Pulmonary artery endothelial cell (primary cell): ENCODE measurements at places on chromosomes 5 and 9. TPM values are rescaled to one million over a fixed set of nuclear protein-coding genes. Genes with fewer than 3 reads are reported as not detected.

DNA sequence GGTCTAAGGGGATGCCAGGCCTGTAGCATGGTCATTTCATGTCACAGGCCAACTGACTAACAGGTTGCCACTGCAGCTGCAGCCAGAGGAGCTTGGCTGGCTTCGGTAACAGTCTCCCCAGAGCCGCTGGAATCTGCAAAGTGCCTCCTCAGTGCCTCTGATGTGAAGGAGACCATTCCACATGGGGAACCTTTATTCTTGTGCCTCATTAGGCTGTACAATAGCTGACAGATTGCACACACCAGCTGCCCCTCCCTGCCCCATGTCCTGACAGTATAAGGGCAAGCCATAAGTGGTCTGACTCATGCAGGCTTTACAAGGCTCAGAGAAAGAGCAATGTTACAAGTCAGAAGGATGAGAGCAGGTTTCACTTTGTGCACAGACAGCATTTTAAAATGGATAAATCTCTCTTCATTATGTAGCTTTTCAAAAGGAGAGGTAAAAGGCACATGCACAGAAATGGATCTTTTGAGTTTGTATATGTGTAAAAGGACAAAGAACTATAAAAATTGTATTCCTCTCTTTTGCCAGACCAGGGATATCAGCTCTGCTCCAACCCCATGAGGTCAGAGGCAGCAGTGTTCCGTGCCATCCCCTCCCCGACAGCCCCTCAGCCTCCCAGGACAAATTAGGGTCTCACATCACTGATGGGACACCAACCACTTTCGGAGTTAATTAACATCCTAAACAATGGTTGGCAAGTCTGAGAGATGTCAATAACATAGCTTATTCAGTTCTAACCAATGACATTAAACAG is 467.8 kb downstream of the TMEM232 start:
- DNase-seq: no peak

- DNase-seq: no peak
Observed at GRCh38 chr5:34034534-34035327, 8.3 kb downstream of the C1QTNF3 start.

DNA sequence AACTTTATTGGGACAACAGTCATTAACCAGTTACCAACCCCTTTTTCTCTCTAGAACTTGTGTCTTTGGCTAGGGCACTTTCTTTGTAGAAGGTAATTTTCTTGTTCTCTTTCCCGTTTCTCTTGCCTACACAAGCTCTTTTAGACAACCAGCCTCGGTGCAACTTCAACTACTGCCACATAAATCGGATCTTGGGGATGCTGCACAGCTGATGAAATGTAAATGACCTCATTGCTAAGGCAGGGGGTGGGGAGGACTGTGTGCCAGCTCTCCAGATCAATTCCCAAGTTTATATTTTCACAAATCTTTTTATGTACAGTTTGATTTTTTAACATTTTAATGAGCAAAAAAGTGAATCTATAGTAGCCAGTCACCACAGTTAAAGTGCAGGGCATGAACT is 157.6 kb downstream of the DENND1A start:
- no peak for DNase-seq

The HTR1A gene
- total RNA-seq: not detected in 2 replicates

- peak; percentile 3 for DNase-seq
Observed at GRCh38 chr5:164119806-164120447, 614.5 kb downstream of the MAT2B start.

GRCh38 chr9:70121818-70122436 is 78.3 kb downstream of the MAMDC2 start:
- no peak for DNase-seq

GRCh38 chr9:125747765-125748445 is 732 bp downstream of the PBX3 start:
- no peak for DNase-seq

The SLC2A6 gene
- 36.0 and 42.3 TPM in 2 replicates for total RNA-seq

- DNase-seq: no peak
Observed at GRCh38 chr5:97297704-97298091, 114.7 kb upstream of the RIOK2 start.

The CYLC2 gene
- not detected in 2 replicates for total RNA-seq

DNA sequence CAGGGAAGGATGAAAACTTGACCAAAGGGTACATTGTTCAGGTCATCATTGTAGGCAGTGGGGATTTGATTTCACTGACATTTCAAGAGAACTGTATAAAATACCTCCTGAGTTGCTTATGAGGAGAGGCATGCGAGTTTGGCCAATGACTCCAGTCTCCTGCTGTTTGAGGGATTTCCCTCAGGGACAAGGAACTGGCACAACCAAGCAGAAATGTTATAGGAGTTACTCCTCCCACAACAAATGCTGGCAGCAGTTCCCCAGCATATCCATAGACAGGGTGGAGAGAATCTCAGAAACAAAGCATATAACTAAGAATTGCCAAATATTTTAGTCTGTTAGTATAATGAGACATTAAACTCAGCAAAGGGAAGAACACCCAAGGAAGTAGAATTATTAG is 47.2 kb upstream of the FBXL7 start:
- no peak for DNase-seq

The PTGES2 gene
- total RNA-seq: 103 and 129 TPM in 2 replicates

- no peak for DNase-seq
Observed at GRCh38 chr9:91761362-91761761, 188.7 kb downstream of the ROR2 start.

- no peak for DNase-seq
Observed at GRCh38 chr5:9544056-9544455, 1.8 kb downstream of the SEMA5A start.

- no peak for DNase-seq
Observed at GRCh38 chr5:1464096-1464446, 18.8 kb upstream of the SLC6A3 start.

GRCh38 chr5:160629003-160629402 is 207.3 kb downstream of the PTTG1 start:
- no peak for DNase-seq

GRCh38 chr9:77999231-77999631 is 32.4 kb downstream of the GNAQ start:
- no peak for DNase-seq

- DNase-seq: no peak
Observed at GRCh38 chr5:59583151-59583809, 310.2 kb downstream of the PDE4D start.

The ENTR1 gene
- 37.6 and 44.7 TPM in 2 replicates for total RNA-seq

GRCh38 chr9:109718861-109719260 is 61.1 kb upstream of the PALM2AKAP2 start:
- no peak for DNase-seq

The PCDHA8 gene
- under 0.01 and 0.04 TPM in 2 replicates for total RNA-seq

GRCh38 chr9:109498195-109499092 is at the start of gene PTPN3:
Gene PTPN3 (minus strand): TSS chr9:109498307. CDS start chr9:109463434, 34,873 bp downstream.
- DNase-seq: no peak

The TCF7 gene
- 0.07 and 0.26 TPM in 2 replicates for total RNA-seq

DNA sequence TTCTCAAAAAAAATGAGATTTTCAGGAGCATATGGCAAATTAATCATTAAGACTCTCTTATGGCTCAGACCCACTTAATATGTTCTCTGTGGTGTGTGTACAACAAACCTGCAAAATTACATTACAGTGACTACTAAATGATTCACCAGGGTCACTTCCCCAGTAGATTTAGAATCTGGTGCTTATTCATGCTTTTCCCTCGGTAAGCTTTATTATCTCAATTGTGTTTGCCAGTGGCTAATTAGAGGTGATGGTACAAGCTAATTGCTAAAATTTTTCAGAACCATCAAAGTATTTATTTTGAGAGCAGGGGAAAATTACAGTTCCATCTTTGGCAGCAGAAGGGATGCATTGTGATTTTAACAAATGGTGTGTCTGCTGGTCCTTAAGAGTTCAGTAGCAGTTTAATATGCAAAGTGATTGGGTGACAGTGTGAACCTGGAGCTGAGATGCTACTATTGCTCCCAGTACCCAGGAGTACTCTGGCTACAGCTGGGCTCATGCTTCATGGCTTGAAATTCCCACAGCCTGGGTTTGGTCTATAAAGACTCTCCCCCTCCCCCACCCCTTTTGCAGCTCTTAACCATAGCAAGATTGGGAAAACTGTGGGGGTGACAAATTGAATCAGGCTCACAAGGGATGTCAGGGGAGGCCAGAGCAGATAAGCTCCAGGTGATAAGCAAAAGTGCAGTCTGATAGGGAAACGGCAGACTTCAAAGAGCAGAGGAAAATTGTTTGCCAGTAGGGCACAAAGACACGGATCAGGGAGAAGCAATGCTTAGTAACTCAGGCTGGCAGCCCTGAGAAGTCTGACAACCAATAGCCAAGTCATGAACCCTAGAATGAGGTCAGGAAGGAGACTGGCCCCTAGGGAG is 92.8 kb upstream of the RAD23B start:
- DNase-seq: no peak

- no peak for DNase-seq
Observed at GRCh38 chr5:154055201-154055600, 16.4 kb downstream of the MFAP3 start.

DNA sequence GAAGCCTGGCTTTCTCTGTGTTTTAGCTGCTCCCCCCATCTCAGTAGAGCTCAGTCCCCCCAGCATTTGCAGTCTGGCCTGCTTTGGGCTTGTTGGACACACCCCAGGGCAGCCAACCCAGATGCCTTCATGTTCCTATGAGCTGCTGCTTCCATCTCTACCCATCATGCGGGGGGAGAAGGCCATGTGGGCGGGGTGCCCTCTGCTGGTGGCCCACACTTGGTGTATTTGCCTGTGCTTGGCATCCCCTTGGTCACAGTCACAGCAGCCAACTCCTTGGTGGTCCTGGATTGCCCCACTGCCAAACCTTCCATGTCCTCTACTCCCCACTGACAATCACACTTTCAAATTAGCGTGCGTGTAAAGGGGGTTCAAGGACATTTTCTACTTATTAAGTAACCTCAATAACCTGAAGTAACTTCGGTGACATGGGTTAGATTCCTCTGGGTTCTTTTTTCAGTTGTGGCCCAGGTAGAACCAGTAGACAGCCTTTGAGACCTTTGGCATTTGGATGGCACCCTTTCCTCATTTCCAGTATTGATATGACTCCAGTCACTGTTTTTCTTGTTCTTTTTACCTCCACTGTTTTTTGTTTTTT is 42.8 kb downstream of the SNX30 start:
- DNase-seq: no peak

- peak; percentile 22 for DNase-seq
Observed at GRCh38 chr5:57911438-57911837, 428.8 kb upstream of the ACTBL2 start.

DNA sequence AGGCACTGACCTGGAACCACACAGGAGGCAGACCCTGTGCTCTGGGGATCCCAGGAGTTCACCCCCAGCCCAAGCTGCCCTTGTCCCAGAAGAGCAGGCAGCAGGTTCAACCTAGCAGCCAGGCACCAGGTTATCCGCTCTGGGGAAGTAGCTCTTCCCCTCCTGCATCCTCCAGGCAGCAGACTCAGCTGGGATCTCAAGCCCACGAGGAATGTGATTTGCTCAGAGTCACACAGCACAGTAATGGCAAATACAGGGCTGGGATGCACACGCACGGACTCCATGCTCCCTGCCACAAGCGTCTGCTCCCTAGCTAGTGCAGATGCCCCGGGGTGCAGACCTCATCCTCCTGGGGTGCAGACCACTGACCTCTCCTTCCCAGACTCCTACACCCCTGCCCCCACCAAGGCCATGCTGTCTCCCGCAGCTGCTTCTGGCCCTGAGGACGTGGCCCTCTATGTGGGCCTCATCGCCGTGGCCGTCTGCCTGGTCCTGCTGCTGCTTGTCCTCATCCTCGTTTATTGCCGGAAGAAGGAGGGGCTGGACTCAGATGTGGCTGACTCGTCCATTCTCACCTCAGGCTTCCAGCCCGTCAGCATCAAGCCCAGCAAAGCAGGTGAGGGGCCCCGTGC is 25.5 kb downstream of the HK3 start:
- DNase-seq: no peak

The G3BP1 gene
- 289 and 494 TPM in 2 replicates for total RNA-seq

The PHF2 gene
- 14.2 and 14.9 TPM in 2 replicates for total RNA-seq

DNA sequence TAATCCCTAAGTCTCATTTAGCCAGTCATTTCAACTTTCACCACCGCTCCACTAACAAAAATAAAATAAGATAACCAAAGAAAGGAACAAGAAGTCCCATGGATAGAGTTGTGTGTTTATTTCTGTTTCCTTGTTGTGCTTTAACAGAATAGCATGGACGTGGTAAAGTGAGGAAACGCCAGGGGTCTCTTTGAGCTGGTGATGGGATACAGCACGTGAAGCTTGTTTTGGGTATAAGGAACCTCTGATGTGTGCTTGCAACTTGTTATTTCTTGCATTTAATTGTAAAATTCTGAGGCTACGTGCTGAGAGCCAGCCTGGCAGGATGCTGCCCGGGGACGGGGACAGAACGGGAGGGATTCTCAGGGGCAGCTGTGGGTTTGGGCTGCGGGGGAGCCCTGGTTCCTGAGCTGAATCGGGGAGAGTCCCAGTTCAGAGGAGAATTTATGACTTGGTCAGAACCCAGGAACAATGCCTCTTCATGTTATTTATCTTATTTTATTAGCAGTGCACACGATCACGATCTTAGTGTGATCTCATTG is 63.4 kb downstream of the ANKRD33B start:
- no peak for DNase-seq

- no peak for DNase-seq
Observed at GRCh38 chr9:130781569-130781968, 53.5 kb upstream of the ABL1 start.

GRCh38 chr9:136171009-136171800 is 33.7 kb downstream of the LHX3 start:
- no peak for DNase-seq

DNA sequence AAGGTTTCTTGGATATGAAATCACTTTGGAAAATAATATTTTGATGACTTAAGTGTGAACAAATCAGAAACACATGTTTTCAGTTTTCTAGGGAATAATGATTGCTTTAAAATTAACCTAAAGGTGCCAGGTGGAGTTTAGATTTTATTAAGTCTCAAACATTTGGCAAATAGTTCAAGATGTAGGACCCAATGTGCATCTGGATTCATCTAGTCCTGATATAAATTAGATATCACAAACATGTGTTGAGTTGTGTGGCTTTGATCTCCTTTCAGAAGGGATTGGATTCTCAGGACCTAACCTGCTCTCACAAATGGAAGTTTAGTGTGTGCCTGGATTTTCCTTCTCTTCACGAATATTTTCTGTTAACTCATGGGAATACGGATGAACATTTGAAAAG is 291.4 kb upstream of the ISL1 start:
- no peak for DNase-seq

The AK8 gene
- total RNA-seq: 0.07 TPM in 1 of 2 replicates, not detected in the other

The CTSV gene
- total RNA-seq: 1.1 TPM in 2 replicates

The TAF11L10 gene
- not detected in 2 replicates for total RNA-seq

DNA sequence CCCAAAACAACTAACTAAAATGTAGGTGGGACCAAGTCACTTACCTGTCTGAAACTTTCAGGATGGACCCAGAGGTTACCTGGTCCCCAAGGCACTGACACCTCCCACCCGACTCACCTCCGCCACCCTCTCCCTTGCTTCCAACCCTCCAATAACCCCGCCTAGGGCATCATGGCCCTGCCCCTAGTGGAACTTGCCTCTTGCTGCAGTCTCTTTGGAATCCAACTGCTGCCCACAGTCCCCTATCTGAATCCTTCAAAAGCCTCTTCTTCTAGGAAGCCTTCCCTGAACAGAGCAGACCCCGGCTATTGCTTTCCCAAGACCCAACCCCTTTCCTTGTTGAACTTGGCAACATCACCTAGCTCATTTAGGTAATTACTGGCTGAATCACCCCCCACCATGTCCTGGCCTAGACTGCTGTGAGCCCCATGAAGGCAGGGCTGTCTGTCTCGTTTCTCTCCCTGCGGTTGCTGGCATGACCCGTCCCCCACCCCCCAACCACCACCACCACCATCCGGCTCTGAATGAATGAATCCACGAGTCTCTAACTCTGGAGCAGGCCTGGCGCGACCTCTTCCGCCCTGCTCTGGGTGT is 9.4 kb downstream of the CRB2 start:
- DNase-seq: no peak
